ENCODE measurements at places on chromosomes 16 and 17.

DNA sequence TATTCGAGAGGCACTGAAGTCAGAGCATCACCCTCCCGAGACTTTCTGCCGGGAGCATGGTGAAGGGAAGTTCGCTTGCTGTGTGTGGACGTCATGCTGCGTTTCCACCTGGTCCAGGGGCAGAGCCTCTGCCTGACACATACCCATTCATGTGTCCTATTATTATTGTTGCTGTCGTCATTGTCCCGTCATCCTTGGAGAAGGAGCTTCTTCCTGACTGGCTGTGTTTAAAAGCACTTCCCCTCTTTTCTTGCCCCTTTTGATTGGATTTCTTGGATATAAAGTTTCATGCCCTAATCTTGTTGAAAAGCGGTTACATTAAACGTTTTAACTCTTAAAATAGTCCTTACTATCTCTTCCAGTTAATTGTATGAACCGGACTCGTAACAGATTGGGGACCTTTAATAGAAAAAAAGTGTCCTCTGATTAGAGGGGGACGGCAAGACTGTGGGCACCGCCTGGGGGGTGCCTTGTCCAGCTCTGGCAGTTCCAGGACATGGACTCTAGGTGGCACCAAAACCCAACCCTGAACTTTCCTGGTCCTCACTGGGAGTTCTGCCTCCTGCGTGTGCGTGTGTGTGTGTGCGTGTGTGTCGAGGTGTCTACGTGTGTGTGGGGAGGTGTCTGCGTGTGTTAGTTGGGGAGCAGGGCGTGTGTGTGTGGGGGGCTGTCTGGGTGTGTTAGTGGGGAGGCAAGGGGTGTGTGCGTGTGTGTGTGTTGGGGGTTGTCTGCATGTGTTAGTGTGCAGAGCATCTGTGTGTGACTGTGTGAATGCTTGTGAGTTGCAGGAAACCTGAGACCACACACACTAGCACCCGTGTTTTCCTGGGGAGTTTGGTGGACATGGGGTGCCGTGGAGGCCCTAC, 133.3 kb upstream of the CIBAR2 start:
- peak; percentile 56 for DNase-seq

DNA sequence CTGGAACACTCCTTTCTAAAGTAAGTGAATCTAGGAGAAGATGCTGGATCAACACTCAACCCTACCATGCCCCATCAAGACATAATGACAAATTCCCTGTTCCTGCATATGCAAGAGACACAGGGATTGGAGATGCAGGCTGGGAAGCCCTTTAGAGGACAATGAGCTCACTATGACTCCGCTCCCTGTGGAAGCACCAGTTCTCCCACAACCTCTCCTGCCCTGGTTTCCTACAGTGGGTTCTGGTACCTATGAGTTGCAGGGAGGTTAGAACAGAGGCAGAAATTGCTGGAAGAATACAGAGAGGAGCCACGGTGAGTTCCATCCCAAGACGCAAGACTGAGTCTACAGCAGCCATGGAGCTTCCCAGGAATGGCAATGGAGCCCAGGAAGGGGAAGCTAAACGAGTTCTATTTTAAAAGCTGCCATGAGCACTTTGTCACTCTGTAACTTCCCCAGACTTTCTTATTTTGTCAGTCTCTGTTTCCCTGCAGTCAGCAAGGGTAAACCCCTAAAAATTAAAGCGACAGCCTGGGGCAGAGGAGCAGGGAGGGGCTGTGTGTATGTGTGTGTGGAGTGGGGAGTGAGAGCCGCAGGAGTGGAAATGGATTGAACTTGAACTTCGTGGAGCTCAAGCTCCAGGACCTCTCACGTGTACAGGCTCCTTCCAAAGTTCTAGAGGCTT, 42.3 kb upstream of the PIK3R6 start:
- no peak for DNase-seq

DNA sequence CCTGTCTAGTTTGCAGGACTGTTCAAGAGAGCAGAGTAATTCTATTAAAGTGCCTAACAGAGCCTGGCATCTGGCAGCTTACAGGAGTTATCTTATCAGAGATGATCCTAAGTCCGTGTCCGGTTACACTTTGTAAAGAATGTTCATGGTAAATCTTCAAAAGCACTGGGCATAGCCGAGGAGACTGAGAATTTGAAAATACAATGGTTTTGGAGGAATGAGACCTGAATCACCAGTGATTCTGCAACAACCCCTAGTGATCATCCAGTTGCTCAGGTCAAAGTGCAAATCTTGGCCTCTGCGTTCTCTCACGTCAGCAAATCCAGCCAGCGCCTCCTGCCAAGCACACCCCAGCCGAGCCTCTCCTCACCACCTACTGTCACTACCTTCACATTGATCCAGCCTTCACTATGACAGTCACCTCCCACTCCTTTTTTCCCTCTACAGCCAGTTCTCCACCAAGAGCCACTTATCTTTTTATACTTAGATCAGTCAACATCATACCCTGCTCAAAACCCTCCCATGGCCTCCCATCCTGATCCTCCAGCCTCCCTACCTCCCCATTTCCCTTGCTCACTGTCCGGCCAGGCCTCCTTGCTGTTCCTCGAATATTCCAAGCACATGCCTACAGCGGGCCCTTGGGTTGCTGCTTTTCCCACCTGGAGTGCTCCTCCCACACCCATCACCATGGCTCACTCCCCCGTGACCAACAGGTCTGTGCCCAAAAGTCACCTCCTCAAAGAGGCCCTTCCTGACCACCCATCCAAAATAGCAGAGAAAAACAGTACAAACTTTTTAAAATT, 57.4 kb upstream of the ERN1 start:
- DNase-seq = no peak

- peak; percentile 12 for DNase-seq
Measured at GRCh38 chr17:17494870-17495535, 1.2 kb downstream of the RASD1 start.

DNA sequence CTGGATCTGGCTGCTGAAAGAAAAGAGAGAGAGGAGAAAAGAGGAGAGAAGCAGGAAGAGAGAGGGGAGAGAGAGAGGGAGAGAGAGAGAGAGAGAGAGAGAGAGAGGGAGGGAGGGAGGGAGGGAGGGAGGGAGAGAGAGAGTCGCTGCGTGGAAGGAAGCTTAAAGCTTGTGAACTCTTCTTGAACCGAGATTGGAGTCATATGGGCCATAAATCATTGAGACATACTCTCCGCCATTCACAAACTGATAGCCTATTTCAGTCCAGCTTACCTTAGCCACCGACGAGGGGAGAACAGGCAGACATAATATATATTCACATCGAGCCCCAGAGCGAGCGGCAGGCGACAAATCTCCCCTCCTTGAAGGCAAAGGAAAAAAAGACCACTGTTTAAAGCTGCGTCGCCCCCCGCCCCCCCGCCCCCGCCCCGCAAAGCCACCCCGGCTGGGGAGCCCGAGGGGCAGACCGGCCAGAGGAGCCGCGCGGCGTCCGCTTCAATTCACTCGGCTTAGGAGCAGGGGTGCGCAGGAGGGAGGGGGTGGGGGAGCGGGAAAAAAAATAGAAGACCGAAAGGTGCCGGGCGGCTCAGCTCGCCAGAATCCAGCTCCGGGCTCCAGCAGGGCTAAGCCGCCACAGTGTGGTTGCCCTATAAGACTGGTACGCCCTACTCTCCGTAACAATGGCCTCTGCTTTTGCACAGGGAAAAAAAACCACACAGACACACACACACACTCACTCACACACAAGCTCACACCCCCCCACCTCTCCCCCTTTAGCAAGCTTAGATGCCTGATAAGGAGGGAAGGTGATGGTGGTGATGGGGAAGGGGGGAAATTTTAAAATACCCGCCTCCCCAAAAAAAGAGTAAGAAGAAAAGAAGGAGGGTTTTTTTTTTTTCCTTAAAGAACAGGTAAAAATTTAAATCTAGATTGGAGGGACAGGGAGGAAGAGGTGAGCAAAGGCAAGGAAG, 10.6 kb upstream of the HOXB2 start:
- no peak for DNase-seq

DNA sequence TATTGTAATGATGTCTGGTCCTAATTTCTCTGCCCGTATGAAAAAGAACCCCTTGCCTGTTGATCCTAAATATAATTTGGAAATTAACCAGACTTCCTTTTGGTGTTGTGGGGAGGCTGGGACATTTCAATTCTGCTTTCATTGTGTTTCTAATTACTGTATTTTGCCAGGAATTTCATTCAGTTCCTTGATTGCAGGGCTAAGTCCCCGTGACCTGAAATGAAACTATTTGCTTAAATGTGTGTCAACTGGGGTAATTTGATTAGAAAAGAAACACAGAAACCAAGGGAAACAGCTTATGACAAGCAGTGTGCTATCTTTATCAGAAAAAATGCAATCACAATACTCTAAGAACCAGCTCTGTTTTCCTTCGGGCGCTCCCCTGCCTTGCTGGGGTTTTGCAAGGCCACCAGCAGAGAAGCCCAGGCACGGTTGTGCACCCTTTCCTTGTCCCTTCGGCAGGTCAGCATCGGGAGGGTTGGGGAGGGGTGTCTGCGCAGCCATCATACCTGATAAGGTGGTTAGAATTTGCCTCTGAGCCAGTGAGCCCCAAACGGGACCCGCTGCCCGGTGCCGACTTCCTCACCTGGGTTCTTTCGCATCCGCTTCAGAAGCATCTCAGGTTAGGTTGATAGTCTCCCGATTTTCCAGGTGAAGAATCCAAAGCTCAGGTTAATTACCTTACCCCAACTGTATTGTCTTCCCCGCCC, 19.4 kb downstream of the KLHL36 start:
- no peak for DNase-seq

GRCh38 chr16:1612320-1613111, at the start of gene CRAMP1:
Gene CRAMP1, plus strand, starts transcription at chr16:1612360. Its CDS starts 2,280 bp downstream, at chr16:1614640.
- peak; percentile 16 for DNase-seq

DNA sequence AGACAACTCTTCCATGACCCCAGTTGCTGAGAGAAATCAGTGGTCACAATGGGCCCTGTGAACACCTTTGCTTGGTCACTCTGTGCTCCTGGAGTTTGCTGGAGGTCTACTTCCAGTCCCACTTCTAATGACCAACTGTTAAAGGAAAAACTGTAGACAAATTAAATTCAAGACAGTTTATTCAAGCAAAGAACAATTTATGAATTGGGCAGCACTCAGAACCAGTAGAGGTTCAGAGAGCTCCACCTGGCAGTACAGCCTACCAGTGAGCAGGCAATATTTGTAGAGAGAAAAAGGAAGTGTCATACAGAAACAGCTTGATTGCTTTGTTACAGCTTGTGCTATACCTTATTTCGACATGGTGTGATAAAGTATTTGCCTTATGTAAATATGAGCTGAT, 116.5 kb downstream of the HS3ST3B1 start:
- DNase-seq = no peak

- no peak for DNase-seq
Measured at GRCh38 chr17:57477522-57478362, 221.4 kb downstream of the MSI2 start.

GRCh38 chr17:55986817-55987216, 166.5 kb upstream of the ANKFN1 start:
- no peak for DNase-seq

DNA sequence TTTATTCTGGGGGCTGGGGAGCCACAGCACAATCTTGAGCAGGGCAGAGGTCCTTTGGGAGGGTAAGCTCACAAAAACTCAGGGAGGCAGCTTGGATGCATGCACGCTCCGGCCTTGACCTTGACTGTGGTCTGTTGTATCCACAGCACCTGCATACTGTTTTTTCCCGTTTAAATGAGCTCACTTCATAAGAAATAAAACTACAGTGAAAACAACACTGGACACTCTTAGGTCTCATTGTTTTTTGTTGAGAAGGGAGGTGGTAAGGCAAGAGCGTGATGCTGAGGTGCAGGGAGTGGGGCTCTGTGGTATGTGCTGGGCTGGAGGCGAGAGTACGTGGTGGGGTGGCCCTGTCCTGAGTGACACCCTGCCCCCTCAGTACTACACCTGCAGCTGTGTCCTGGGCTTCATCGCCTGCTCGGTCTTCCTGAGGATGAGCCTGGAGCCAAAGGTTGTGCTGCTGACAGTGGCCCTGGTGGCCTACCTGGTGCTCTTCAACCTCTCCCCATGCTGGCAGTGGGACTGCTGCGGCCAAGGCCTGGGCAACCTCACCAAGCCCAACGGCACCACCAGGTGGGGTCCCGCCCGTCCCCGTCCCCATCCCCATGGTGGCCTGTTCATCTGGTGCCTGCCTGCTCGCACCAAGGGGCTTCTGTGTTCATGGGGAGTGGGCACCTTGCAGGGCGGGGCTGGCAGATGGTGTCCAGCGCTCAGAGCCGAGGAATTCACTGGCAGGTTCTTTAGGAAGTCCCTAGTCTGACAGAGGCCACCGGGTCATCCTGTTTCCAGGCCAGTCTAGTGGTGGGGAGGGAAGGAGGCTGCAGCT, 44.2 kb downstream of the ADCY7 start:
- DNase-seq = no peak

DNA sequence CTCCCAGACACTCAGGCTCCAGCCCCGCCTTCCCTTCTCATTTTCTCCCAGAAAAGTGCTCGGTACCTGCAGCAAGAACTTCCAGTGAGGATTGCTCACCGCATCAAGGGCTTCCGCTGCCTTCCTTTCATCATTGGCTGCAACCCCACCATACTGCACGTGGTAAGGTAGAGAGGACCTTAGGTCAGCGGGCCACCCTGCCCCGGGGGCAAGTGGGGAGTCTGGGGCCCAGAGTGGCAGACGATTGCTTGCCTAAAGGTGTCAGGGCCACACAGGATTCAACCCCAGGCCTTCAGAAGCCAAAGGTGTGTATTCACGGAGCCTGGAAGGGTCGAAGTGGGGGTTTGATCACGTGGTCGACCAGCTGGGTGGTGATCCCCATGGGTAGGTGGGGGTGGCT, 1.4 kb downstream of the BCKDK start:
- DNase-seq = no peak

DNA sequence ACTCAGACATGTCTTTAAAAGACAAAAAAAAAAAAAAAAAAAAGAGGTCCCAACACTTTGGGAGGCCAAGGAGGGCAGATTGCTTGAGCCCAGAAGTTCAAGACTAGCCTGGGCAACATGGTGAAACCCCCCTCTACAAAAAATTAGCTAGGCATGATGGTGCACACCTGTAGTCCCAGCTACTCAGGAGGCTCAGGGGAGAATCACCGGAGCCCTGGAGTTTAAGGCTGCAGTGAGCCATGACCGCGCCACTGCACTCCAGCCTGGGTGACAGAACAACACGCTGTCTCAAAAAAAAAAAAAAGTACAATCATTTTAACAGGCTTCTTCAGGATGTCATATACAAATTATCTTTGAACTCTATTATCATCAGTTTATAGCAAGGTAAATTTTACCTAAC, 22.0 kb downstream of the C16orf87 start:
- DNase-seq = no peak

GRCh38 chr16:10619271-10619849, 39.0 kb upstream of the EMP2 start:
- no peak for DNase-seq

DNA sequence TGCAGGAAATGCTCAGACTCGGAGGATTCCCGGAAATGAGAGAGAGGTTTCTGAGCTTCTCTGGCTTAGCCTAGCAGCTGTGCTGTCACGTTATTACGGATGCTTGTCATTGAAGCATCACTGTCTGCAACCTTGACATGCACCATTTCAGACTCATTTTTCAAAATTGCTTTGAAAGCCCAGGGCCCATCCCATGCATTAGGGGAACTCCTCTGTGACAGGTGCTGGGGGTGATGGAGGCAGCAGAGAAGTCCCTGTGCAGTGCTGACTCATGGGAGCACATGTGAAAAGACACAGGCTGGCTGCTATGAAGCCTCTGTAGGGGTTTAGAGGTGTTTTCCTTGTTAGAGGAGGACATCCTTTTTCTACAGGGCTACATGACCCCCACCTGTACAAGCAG, 214.0 kb upstream of the MPHOSPH6 start:
- no peak for DNase-seq
